NCI-H1930 (cell line): ENCODE measurements at places on chromosomes 3 and 15.
A peak's percentile ranks its signal among the peaks of the same experiment; 100 is the strongest.

DNA sequence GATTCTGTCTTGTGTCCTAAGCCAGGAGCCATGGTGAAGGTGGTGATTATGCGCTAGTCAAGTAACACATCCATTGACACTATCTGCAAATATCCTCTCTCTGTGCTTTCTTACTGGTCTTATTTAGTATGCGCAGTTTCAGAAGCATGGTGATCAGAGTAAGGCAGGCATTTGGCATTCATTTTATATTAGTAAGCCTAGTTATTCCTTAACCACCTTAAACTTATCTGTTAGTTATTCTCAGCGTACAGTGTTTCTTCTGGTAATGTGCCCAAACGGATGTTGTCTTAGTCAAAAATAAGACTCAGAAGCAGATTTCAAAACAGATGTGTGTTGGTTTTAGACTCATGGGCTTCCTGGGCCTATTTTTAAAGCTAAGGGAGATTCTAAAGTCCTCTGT lies 329.2 kb downstream of the GRM7 start:
- no peak for DNase-seq

- DNase-seq, result peak; percentile 41
These were observed 749.1 kb downstream of the ROBO1 start for GRCh38 chr3:79018671-79019136.

DNA sequence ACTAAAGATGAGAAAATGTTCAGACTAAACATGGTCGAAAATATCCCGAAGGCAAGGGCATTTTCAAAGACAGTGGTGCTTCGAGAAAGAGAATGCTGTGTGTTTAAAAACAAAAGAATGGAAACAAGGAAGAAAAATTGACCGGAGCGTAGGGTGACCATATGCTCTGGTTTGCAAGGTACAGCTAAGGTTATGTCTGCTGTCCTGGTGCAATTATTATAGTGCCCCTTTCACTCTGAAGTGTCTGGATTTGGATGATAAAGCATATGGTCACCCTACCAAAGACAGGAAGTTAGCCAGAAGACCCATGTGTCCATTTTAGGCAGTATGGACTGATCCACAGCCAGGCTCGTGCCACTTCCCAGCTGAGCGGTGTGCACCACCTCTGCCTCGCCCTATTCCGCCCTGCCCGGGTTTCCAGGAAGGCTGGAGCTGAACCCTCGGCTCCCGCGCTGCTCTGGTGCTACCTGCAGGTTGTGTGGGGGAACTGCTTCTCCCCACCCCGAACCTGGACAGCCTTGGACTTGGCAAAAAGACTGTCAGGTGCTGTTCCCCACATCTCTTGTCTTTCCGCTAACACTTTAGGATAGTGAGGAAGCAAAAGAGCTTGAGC lies 25.2 kb downstream of the GOLGA6D start:
- peak; percentile 20 for DNase-seq

GRCh38 chr3:71721651-71722157 lies 3.5 kb downstream of the EIF4E3 start:
- DNase-seq, result no peak

- DNase-seq, result no peak
These were observed 18.6 kb downstream of the TMEM158 start for GRCh38 chr3:45207446-45207845.

DNA sequence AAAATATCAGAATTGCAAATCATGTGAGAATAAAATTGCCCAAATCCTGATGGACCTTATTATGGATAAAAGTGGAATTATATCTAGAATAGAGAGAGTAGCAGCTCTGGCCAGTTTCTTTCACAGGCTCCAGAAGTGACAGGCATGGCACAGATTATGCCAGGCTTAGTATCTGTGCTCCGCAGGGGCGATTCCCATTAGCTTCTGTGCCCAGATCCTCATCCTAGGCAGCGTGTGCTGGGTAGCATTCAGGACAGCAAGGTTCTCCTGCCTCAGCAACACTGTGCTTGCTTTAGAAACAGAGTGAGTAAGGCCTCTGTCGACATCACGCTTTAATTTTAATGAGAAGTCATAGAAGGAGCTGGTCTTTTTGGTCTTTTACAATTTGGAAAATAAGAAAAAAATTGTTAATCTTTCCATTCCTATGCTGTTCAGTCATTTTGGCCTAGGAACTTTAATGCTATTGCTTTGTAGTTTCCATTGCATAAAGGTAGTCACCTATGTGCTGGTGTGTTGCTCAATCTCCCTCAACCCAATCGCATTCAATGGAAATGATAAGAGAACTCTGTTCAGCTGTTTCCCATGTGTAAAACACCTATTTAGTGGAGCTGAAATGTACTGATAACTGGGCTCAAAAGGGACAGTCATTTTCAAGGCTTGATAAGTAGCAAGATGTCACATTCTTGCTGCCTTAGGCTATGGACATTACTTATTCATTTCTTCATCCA lies 770.1 kb downstream of the AGBL1 start:
- no peak for DNase-seq

- DNase-seq, result no peak
These were observed 1042.9 kb downstream of the NTRK3 start for GRCh38 chr15:87213626-87214025.

- no peak for DNase-seq
These were observed 69.6 kb upstream of the COL8A1 start for GRCh38 chr3:99568663-99569335.

DNA sequence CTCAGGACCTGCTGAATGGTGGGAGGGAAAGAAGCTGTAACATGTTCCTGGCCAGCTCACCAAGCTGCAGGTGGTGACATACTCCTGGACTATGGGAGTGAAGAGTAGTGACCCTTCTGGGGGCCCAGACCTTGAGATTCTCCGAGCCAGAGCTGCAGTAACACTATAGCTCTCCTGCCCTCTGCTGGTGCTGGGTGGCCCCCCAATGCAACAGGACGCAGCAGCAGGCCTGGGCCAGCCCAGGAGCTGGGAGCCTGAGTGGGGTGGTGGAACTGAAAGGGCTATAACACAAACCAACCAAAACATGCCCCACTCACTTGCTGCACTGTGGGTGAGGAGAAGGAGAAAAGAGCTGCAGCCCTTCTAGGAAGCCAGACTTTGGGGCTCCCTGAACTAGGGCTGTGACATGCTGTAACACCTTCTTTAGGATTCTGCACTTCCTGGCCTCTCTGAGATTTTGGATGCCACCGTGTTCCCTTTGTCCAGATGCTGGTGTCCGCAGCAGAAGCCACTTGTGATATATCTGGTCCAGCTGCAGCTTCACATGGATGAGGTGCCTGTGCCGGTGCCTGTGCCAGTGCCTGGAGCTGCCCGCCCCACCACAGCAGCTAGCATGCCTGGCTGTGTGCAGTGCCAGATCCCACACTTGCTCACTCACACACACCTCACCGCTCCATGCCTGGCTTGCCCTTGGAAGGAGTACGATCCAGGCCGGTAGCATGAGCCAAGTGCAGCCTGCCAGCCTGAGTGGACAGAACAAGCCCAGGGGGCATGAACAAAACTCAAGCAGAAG lies 636.8 kb upstream of the KCNMB2 start:
- DNase-seq, result no peak

- no peak for DNase-seq
These were observed 87.8 kb upstream of the TSEN2 start for GRCh38 chr3:12396471-12396870.

GRCh38 chr3:158103081-158103886 lies 2.9 kb downstream of the SHOX2 start:
- DNase-seq, result no peak

DNA sequence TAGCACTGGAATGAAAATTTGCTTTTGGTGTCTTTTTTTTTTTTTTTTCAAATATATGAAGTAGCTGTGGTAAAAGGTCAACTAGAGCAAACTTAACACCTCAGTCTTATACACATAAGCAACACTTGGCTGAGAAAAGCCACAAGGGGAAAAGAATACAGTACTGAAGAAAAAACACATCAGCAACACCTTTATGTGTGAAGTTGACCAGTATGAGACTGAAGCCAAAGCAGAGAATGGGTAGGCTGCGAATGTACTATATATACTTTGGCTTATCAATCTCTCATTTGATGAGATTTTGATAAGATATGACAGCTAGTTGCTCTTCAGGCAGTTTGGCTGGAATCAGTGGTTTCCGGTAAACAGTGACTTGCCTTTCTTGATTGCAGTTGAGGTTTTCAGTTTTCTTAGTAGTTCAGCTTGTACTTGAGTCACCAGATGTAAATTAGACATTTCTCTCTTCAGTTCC lies 22.0 kb upstream of the ZCWPW2 start:
- DNase-seq, result no peak

DNA sequence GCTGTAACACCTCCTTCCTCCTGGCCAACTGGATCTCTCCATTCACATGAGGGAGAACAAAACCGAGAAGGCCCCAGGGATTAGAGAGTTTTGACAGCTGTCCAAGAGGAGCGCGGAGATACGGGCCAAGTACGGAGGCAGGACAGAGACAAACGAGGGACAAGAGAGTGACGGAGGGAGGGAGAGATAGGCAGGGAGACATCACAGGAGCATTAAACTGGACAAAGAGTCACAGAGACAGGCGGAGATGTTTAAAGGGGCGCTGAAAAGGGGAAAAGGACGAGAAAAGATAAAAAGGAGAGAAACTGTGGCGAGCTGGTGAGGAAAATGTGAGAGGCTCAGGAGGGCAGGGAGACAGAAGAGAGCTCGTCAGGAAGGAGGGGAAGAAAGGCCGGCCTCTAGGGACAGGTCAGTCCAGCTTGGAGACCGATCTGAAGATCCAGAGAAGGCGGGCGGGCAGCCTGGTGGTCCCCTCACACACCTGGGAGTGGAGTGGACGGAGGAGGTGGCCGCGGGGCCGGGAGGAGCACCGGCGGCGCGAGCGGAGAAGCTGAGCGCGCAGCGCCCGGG lies 40.5 kb upstream of the ROPN1 start:
- peak; percentile 16 for DNase-seq

DNA sequence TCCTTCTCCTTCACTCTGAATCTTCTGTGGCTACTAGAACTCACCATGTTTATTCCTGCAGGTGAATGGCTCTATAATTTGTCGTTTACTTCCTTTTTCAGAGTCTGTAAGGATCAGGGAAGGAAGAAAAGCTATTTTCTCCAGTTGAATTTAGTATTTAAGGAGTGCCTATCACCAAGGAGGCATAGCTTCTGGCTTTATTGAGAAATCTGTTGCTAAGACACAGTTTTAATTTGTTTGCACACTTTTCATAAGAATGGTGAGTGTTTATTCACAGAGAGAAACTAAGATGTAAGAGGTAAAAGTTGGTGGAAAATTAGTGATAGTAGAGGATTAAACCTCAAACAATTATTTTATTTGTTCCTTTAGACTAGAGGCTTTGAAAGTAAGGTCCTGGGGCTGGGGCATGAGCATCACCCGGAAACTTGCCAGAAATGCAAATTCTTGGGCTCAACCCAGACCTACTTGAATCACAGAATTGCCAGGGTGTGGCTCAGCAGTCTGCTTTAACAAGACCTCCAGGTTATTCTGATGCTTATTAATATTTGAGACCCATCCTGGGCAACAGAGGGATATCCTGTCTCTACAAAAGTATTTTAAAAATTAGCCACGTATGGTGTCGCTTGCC lies 461.3 kb downstream of the AGBL1 start:
- DNase-seq, result no peak

- no peak for DNase-seq
These were observed 199.7 kb upstream of the ARPP21 start for GRCh38 chr3:35439663-35440062.

- DNase-seq, result no peak
These were observed 29.2 kb upstream of the CCDC174 start for GRCh38 chr3:14622368-14622767.

GRCh38 chr3:46659285-46659684 lies 34.2 kb downstream of the ALS2CL start:
- DNase-seq, result no peak

- DNase-seq, result no peak
These were observed 105.6 kb downstream of the ARNT2 start for GRCh38 chr15:80509800-80510199.

- no peak for DNase-seq
These were observed 220.0 kb downstream of the SV2B start for GRCh38 chr15:91320101-91320500.

GRCh38 chr3:12005951-12006625 lies 1.9 kb downstream of the SYN2 start:
- DNase-seq, result no peak

GRCh38 chr3:94990952-94991705 lies 928.3 kb downstream of the NSUN3 start:
- DNase-seq, result no peak

GRCh38 chr15:59948924-59949613 lies 55.0 kb upstream of the FOXB1 start:
- no peak for DNase-seq

DNA sequence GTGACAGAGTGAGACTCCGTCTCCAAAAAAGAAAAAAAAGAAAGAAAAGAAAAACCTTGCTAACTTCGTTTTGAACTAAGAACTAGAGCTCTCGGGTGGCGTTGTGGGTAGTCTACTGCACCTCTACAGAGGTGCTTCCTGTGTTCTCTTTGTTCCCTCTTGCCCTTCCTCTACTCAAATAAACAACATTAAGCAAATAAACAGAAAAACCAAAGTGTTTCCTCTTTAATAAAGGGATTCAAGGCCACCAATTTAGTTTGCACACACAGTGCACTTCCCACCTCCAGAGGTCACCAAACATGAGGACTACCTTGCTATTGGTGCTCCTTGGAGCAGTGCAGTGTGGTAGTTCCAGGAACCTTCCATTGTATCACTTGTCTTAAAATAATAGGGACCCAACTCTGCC lies 354.2 kb upstream of the TBL1XR1 start:
- no peak for DNase-seq

DNA sequence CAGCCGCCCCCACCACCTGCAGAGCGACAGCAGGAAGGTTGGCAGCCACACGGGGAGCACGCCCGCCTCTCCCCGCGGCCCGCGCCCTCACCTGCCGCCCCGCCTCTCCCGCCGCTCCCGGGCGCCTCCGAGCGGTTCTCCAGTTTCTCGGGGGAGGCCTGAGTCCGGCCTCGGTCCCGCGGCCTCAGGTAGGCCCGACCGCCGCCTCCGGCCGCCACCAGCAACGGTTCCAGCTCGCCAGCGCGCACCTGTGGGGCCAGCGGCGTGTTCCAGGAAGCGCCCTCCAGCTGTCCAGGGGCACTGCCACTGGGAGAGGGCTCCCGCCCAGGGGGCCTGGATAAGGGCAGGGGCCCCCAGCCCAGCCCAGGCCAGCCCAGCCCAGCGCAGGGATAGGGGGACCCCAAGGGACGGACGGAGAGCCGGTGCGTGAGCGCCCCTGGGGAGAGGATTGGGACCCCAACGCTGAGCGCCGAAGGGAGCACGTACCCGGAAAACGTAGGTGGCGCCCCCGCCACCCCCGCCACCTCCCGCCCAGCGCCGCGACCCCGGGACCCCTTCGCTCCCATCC lies 2.2 kb downstream of the LTK start:
- DNase-seq, result no peak
